ENCODE measurements at places on chromosomes 11 and 22.

- DNase-seq: no peak
These were observed 55.7 kb downstream of the TSPAN18 start for GRCh38 chr11:44782478-44782877.

- DNase-seq: no peak
These were observed 1.2 kb upstream of the NUP50 start for GRCh38 chr22:45162531-45162930.

DNA sequence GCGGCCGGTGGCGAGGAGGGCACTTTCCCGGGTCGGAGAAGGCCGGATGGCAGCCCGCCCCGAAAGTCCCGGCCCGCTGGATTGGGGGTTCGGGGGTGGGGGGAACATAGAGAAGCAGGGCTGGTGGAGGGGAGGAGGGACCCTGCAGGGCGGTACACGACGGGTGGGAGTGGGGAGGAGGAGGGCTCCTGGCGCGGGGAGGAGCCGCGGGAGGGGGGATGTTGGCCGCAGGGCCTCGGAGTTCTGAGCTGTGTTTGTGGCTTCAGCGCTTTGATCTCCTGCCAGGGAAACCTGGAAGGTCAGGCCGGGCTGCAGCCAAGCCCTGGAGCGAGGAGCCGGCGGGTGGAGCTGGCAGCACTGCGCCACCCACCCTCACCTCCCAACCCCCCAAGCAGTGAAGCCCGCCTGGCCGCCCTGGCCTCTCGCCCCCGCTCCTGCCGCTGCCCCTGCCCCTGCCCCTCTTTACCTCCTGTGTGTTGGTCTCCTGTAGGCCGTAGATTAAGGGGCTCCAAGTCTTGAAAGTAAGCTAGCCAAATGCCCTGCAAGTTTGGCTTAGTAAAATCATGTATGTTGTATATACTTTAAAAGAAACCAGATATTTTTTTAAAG is 30.9 kb downstream of the C22orf31 start:
- DNase-seq: peak; percentile 68

DNA sequence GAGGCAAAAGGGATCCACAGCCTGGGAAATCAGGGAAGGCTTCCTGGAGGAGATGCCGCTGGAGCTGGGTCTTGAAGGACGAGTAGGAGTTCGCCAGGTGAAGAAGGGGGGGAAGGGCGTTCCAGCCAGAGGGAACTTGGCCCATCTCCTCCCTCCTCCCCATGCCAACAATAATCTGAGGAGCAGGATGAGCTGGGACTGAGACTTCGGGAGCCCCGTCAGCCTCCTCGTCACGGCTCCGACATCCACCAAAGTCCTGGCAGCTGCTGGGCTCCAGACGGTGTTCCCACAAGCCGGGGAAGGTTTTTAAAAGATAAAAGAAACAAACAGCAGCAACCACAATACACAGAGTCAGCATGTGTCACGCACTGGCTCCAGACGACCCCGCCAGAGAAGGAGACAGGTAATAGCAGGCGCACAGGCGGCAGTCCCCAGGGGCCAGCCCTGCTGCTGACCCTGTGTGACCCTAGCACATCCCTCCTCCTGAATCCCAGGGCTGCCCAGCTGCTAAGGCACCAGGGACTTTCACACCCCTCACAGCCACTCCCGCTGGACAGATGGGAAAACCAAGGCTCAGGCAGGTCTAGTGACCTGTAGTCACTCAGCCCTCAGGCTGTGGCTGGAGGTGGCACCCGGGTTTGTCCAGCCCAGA is 37.3 kb downstream of the NUP50 start:
- DNase-seq: no peak

DNA sequence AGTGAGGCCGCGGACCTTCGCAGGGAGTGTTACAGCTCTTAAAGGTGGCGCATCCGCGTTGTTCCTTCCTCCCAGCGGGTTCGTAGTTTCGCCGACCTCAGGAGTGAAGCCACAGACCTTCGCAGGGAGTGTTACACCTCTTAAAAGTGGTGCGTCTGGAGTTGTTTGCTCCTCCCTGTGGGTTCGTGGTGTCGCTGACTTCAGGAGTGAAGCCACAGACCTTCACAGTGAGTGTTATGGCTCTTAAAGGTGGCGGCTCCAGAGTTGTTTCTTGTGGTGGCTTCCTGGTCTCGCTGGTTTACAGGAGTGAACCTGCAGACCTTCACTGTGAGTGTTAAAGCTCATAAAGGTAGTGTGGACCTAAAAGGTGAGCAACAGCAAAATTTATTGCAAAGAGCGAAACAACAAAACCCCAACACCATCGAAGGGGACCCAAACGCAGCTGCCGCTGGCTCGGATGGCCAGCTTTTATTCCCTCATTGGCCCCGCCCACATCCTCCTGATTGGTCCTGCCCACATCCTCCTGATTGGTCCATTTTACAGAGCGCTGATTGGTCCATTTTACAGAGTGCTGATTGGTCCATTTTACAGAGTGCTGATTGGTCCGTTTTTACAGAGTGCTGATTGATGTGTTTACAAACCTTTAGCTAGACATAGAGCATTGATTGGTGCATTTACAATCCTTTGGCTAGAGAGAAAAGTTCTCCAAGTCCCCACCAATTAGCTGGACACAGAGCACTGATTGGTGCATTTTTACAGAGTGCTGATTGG is 1.2 kb upstream of the TMEM45B start:
- no peak for DNase-seq

GRCh38 chr11:69174841-69175240 is 19.1 kb downstream of the SMIM38 start:
- no peak for DNase-seq

DNA sequence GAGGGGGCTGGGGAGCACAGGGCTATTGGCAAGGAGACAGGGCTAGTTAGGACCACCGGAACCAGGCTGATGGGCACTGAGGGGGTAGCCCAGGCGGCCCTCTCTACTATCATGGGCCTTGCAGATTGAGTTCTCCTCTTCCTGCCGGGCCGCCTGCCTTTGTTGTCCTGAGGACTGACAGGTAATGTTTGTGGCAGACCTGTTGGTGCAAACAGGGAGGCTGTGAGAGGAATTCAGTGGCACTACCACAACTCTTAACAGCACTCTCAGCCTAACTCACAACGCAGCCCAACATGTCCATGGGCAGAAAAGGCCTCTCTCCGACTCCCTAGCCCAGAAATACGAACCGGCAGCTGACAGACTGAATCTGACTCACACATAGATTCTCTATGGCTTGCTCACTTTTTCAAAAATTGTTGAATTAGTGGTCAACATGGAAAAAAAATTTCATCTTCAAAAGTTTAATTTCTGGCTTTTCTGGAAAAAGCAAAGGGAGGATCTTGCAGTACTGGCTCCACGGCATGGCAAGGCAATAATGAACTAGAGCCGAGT is 11.4 kb downstream of the KCNJ5 start:
- no peak for DNase-seq

- DNase-seq: no peak
These were observed 940.4 kb downstream of the DLG2 start for GRCh38 chr11:84686716-84687115.

- no peak for DNase-seq
These were observed 642 bp upstream of the SEPTIN3 start for GRCh38 chr22:41968601-41969000.

Data from cortex of kidney (tissue), 1 donor.